ENCODE measurements at places on chromosomes 3 and 15.
A peak's percentile ranks its signal among the peaks of the same experiment; 100 is the strongest.

GRCh38 chr3:124793054-124793739, 62.9 kb downstream of the UMPS start:
- no peak for DNase-seq

GRCh38 chr3:98564282-98565005, 29.0 kb downstream of the CPOX start:
- DNase-seq = no peak

- no peak for DNase-seq
These were observed 1.2 kb downstream of the KPNA1 start for GRCh38 chr3:122513386-122514122.

DNA sequence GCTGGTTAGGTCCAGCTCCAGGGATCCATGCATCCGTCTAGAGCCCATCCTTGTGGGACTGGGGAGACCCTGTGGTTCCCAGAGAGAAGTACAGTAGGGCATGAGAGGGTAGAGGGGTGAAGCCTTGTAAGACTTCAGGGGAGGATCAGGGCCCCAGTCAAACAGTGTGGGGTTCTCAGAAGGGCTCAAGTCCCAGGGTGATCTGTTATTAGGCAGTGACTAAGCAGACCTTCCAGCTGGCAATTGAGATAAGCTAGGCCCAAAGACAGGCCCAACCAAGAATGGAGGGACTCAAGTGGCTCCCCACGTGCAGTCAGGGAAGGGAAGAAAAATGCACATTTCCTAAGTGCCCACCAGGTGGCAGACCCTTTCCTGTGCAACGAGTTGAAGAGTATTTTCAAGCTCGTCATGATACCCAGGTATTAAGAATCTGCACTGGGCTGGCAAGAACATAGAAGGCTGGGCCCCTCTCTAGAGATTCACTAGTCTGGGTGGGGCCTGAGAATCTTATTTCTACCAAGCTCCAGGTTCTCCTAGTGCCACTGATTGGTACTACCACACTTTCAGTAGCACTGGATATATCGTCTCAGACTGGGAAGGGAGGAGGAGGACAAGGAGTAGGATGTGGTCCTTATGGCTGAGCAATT, 240.8 kb downstream of the NR1D2 start:
- peak; percentile 57 for DNase-seq

- DNase-seq = no peak
These were observed 126.0 kb downstream of the ZNF609 start for GRCh38 chr15:64586259-64586870.

GRCh38 chr15:67146234-67146633, 80.8 kb downstream of the SMAD3 start:
- no peak for DNase-seq

DNA sequence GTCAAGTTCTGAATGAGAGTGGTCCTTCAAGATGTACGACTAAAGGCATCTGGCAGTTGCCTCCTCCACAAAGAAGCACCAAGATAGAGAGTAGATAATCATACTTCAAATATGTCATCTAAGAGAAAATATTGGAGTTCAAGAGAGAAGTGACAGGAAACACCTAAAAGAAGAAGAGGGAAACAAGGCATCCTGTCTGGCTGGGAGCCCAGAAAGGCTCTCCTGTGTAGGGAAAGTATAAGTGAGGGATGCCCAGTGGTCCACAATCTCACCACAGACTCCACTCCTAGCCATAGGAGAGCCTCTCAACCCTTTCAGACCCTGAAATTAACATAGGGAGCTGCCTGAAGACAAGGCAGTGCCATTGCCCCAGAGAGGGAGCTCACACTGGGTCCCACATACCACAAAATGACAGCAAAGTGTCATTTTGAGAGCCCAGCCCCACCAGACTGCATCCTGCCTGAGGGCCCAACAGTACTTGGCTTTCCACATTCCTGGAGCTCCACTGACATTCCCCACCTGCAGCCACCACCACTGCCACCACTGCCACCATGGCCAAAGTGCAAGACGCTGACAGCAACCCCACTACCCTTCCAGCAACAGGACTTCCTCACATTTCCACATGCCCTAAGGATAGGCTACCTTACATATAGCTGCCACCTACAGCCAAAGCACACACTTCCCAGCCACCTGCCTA, 210.6 kb downstream of the ATP8B4 start:
- no peak for DNase-seq

- no peak for DNase-seq
These were observed 11.0 kb downstream of the FBLN2 start for GRCh38 chr3:13559764-13560525.

GRCh38 chr3:106740116-106740515, 637.1 kb upstream of the CCDC54 start:
- no peak for DNase-seq

DNA sequence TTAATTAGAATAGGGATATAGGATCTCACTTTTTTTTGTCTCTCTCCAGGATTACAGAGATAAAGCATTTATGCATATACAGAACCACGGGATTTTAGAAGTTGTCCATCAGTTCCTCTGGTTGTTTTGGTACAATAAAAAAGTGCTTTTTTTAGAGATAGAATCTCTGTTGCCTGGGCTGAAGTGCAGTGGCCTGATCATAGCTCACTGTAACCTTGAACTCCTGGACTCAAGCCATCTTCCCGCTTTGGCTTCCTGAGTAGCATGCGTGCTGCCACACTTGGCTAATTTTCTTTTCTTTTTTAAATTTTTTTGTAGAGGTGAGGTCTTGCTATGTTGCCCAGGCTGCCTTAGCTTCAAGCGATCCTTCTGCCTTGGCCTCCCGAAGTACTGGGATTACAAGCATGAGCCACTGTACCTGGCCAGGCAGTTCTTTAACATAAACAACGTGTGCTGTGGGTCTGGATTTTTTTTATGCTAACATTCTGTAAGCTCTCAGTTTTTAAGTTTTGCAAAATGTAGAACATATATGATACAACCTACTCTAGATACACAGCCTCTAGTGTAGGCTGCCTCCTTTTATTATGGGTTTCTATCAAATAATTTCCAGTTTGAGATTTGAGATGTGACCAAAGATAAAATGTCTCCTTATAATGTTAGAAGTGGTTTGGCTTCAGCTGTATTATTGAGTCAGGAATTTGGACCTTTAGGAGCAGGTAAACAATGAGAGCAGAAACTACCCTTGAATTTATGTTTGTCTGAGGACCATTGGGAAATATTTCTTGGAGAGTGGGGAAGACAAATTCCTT, 57.4 kb upstream of the ULK4 start:
- no peak for DNase-seq

DNA sequence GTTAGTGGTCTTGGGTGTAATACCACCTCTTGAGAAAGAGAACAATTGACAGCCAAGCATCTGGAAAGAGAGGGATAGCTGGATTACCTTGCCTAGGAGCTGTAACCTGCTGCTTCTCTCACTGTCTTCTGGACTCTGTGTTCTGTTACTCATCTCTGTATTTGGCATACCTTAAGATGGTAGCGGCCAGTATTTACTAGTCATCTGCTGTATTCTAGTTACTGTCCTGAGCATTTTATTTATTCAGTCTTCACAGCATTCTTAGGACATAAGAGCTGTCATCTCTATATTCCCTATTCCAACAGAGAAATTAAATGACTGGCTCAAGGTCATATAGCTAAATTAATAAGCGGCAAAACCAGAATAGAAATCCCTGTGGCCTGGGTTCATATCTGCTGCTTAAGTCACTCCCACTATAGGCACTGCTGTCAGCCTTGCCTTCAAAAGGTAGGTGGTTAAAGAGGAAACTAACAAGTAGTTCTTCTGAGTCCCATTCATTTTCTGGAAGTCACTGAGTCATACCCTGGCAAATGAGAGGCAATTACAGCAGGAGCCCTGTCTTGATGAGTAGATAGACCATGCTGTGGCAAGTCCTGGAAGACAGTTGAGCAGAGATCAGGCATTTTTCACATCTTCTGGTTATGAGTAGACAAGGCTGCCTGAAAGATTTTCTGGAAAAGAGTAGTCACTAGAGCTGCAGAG, 68.2 kb downstream of the RAB7A start:
- no peak for DNase-seq

DNA sequence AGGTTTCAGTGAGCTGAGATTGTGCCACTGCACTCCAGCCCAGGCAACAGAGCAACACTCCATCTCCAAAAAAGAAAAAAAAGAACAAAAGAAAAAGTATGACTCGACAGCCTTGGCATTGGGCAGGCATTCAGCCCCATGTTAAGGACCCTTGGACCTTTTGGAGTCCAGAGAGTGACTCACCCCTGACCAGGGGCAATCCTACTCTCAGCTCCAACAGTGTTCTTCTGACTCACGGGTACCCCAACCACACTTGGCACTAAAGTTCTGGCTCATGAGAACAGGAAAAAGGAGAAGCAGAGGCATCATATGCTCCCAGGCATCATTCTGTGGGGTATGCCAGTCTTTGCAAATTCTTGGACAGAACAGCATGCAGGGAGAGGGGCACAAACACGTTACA, 252.4 kb upstream of the HES1 start:
- no peak for DNase-seq

DNA sequence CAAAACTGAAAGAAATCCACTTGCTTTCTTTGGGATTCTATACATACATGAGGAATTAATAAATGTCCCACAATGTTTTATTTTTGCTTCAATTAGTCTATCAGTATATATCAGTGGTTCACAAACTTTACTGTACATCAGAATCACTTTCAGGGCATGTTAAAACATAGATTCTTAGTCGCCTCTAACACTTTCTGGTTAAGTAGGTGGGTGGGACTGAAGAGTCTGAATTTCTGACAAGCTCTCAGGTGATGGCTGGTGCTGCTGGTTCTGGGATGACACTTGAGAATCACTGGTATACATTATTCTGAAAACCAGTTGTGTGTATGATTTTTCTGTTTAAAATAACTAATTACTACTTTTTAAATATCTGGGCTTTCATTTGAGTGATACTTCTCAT, 393.3 kb downstream of the TBC1D5 start:
- DNase-seq = no peak

- no peak for DNase-seq
These were observed 47.5 kb downstream of the SRGAP3 start for GRCh38 chr3:9201955-9202354.

DNA sequence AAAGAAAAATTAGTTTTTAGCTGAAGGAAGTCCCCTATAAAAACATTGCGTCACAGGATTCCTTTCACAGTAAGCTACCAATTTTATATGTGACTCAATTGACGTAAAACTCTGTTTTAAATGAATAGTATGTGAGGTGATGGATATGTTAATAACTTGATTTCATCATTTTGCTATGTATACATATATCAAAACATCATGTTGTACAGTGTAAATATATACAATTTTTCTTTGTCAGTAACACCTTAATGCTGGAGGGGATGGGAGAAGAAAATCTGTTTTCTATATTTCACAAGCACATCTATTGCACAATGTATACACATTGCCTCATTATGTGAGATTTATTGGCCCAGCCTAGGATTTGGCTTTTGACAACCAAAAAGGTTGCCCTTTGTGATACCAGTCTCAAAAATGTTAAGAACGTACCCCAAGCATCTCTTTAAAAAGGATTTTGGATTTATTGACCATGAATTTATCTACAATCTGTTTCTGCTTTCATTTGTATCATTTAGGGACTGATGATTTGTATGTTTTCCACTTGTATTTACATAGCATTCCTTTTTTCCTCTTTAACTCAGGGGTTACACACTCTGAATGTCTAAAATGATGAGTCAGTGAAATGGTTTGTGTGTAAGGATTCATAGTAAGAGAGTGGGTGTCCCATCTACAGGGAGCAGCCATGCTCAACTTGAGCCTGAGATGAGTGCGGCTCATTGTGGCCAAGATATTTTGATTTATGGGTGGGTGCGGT, 62.6 kb downstream of the CRTC3 start:
- DNase-seq = no peak

DNA sequence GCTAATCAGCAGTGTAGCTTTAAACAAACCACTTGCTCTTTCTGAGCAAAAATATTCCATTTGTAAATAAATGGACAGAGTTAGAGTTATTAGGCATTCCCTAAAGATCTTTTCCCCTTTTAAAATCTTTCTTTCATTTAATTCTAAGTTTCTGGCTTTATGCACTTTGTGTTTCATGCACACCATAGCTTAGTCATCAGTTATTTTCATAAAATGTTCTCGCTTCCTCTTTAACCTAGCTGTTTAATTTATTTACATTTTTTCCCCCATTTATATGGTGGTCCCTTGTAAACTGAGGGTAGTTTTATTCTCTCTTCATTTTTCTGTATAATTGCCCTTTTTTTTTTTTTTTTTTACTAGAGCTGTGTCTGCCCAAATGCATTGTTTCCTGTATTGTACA, 315.0 kb upstream of the LRRFIP2 start:
- no peak for DNase-seq

GRCh38 chr3:183533412-183534132, 21.9 kb downstream of the KLHL6 start:
- no peak for DNase-seq

DNA sequence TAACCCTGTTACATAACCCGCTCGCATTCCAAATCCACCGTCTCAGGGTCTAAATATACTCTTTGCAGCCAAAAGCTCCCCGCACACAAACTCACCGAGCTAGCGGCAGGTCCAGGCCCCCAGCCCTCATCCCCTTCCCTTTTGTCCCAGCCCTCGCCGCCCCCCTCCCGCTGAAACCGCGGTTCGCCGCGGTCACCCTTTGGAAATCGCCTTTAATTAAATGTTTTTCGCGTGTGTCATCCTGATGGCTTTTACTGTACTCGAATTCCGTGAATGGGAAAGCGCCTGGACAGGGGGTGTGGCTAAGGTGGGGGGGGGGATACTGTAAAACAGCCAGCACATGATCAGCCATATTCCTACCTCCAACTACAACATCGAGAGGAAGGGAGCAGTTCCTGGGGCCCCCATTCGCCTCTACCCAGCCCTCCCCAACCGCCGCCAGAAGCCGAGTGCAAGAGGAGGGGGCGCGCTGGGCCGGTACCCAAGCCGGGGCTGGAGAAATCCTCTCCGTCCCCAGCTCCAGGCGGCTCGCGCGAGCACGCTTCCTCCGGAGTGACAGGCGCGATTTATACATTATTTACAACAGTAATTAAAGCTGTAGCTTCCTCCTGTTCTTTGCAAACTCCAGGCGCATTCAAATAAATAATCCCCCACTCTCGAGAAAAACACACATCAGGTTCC, 1.7 kb downstream of the RORA start:
- DNase-seq = no peak

GRCh38 chr3:117165601-117166051, 456.0 kb downstream of the TUSC7 start:
- DNase-seq = no peak

DNA sequence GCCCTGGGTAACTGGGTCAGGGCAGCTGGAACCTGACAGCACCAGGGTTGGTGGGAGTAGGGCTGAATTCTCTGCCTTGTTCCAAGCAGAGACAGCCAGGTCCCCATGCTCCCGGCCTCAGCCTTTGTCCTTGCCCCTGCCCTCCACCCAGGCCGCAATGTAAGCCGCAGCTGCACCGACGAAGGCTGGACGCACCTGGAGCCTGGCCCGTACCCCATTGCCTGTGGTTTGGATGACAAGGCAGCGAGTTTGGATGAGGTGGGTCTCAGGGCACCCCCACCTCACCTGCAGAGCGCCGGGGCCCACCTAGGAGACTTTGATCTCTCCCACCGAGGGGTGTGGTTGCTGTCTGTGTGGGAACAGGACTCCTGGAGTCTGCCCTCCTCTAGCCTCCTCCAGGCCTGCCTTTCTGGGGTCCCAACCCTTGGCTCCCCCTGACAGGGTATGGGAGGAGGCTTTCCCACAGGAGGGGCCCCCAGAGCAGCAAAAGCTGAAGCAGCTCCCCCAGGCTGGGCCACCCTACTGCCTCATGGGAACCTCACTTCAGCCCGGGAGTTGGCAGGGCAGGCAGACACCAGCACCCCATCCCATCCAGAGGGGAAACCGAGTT, 23.4 kb downstream of the VIPR1 start:
- DNase-seq = no peak

All from NCI-H446 (cell line).